Effector CD4-positive, alpha-beta T cell (primary cell): ENCODE measurements at places on chromosomes 1 and 21.

- no peak for DNase-seq
Observed at GRCh38 chr1:33117440-33118085, 36.6 kb downstream of the AZIN2 start.

DNA sequence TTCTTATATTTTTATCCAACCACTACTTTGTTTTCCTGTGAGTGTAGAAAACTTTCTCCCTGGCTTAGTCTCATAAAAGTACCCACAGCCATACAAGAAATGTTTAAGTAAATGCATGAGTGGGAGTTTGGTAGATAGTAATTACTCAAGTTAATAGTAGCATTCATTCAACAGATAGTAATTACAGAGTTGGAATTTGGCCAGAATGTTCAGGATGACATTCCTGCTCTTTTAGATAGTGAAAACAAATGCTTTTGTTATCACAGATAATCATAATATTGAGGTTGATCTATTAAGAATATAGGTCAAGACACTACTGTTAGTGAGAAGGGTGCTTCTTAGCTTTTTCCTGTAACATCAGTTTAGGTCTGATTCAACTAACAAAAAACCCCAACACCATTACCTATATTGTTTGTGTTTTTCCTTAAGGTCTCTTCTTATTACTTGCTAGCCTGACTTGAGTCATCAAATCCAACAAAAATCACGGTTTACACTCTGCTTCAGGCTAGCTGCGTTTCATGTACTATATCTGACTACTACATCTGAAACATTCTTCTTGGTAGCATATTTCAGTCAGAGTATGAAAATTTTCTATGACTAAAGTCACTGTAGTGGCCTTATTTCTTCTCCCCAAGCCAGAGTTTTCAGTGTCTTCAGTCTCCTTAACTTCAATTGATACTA is 163.7 kb downstream of the HS2ST1 start:
- no peak for DNase-seq

GRCh38 chr21:25324666-25325065 is 282.6 kb downstream of the MRPL39 start:
- DNase-seq, result no peak

DNA sequence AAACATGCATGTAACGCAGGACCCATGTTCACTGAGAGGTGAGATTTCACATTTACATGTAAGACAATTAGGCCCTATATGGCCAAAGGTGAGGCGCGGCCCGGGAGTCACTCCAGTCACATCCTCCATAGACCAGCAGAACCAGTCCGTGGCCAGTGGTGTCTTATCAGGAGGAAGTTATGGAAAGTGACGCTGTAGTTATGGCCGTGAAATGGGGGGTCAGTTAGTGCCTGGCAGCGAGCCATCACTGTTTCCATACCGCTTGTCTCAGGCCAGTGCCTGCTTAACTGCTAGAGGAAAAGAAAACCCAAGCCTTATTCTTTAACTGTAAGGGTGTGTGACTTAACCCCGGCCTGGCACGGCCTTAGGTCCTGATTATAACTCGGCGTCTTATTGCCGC is 6.1 kb downstream of the C1orf159 start:
- DNase-seq, result no peak

- DNase-seq, result no peak
Observed at GRCh38 chr1:97137862-97138514, 416.4 kb downstream of the PTBP2 start.

GRCh38 chr1:116064616-116065015 is 46.6 kb upstream of the MAB21L3 start:
- DNase-seq, result no peak
